Activated CD8-positive, alpha-beta memory T cell treated with anti-CD3 and anti-CD28 coated beads for 4 hours (primary cell): ENCODE measurements at places on chromosomes 6 and 20.

DNA sequence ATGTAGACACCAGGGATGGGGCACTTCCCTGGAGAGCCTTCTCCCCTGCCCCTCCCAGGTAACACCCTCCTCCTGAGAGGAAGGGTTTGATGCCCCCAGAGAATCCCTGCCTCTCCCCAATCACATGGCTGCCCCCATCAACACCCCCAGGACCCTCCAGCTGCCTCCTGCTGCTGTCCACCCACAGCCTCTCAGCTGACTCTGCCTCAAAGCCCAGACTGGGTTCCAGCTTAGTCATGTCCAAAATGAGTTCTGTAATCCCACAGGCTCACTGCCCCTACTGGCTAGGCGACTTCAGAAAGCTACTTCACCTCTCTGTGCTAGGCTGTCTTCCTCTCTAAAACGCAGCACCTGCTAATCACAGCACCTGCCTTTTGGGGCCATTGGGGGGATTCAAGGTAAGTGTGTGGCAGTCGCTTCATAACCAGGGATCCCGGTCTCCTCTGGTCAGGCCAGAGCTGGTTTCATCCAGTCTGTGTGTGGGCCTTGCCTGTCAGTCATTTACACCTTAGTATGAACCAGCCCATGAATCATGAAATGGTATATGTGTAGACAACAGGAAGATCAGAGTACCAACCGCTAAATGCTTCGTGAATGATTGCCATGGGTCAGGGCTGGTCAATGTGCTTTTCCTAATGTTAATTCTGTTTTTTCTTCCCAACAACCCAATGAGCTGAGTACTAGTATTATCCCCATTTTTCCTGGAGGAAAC lies 40.4 kb downstream of the TFEB start:
- no peak for DNase-seq

DNA sequence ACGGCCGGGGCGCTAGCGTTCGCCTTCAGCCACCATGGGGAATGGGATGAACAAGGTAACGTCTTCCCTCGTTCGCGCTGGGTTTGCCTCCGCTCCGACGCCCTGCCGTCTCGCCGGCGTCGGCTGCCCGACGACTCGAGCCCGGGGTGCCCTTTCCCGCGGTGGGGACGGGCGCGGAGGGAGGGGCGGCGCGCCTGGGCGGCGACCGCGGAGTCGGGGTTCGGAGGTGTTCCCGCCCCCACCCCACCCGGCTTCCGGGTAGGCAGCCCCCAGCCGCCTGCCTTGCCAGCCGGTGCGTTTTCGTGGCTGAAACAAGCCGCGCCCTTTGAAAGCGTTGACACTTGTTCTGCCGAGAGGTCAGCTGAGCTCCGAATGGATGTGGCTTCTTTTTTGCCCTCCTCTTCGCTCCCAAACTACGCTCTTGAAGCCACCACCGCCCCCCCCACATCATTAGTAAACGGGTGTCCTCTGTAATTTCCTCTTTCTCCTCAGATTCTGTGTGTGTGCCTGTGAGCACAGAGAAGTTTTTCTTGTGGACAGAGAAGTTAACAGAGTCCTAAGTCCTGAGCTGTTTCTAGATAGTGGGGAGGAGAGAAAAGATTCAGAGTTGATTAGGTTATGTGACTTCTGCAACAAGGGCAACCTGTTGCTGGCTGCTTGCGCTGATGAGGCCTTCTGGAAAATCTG lies 362 bp downstream of the DUSP22 start:
- peak; percentile 76 for DNase-seq

DNA sequence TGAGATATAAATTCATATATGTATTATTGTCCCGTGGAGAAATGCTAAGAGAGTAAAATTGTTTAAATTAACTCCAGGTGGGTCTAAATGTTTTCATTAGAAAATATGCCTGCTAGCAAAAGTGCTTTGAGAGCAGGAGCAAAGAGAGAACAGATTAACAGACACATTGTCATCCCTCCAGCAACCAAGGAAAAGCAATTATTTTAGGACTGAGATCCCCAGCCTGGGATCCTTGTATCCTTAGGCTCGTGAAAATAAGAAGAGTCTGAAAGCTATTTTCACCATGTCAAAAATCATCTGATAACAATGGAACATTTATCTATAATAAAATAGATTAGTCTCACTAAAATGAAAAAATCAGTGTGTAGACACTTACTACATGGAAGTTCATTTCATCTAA lies 11.5 kb upstream of the MRS2 start:
- DNase-seq = no peak

GRCh38 chr6:32147401-32148132 lies 4.2 kb downstream of the PRRT1 start:
- DNase-seq = no peak

DNA sequence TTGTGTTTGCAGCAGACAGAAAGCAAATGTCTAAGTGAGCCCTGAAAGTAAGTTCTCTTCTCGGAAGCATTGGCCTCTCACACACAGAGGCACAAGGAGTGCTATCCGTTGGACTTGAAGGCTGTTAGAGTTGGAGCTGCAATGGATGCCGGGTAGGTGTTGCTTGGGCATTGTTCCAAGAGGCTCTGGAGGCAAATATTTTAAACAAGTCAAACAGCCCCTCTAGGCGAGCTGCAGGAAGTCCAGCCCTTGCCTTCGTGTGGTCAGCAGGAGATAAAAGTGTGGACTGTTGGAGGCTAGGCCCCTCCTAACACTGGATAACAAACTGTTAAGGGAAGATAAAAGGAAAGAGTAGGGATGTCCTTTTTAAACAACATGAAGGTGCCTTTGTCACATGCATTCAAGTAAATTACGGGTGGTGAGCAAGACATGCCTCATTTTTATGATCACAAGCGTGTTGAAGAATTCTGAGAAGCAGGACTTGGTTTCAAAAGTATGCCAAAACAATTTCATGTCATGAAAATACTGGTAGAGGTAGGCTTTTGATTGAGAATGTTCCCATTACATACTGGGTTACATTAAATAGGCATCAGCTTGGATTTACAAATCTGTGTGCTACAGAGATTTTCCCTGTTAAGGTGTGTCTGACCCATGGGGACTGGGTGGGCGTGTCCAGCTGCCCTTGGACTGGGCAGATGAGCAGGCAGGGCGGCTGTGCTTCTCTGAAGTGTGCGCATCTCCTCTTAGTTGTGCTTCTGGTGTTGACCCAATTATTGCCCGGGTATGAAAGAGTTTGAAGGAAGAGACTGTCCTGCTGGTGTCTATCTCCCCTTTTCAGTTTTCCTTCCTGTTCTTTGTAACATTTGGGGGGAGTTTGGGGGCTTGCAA lies 57.5 kb downstream of the RREB1 start:
- DNase-seq = no peak

GRCh38 chr6:151399679-151400078 lies 8.3 kb upstream of the ZBTB2 start:
- DNase-seq = no peak

DNA sequence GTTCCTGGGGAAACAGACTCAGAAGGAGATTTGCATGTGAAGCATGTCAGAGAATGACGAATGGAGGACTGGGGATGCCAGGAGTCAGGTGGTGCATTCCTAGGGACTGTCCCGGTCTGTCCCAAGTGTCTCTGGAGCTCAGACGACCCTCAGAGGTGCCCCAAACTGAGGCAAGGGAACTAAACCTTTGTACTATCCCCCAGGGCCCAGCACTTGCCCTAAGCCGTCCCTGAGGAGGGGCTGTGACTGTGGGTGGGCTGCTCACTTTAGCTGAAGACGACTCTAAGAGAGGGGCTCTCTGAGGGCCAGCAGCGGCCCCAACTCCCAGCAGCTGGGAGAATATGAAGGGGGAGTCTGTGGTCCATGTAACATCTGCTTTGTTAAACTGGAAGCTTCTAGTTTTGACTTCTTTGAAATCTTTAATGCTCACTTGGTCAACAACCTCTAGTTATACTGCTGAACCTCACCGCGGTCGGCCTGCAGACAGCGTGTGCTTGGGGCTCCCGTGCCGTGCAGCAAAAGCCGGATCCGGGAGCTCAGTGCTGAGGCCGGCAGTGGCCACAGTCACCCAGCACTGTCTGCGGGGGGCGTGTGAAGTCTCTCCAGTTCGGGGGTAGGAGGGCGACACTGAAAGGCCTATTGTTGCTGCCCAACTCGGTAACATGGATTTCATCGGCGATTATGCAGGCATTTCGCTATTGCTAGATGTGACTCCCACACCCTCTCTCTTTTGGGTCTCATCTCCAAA lies 34.2 kb downstream of the TUBB2B start:
- no peak for DNase-seq

- DNase-seq = no peak
Observed at GRCh38 chr6:71197780-71198179, 90.8 kb upstream of the OGFRL1 start.

GRCh38 chr6:31815025-31815838 lies at the start of the genes HSPA1A and HSPA1L:
Gene HSPA1A, plus strand, starts transcription at chr6:31815543. Its CDS starts 214 bp downstream, at chr6:31815757.
Gene HSPA1L, minus strand, starts transcription at chr6:31815283. Its CDS starts 3,311 bp downstream, at chr6:31811972.
- DNase-seq = peak; percentile 49

GRCh38 chr20:9035126-9035525 lies 33.8 kb upstream of the PLCB4 start:
- DNase-seq = no peak

GRCh38 chr6:27864906-27865849 lies 47.0 kb downstream of the OR2B2 start:
- DNase-seq = peak; percentile 41

- no peak for DNase-seq
Observed at GRCh38 chr6:11424395-11425034, 113.0 kb upstream of the TMEM170B start.

DNA sequence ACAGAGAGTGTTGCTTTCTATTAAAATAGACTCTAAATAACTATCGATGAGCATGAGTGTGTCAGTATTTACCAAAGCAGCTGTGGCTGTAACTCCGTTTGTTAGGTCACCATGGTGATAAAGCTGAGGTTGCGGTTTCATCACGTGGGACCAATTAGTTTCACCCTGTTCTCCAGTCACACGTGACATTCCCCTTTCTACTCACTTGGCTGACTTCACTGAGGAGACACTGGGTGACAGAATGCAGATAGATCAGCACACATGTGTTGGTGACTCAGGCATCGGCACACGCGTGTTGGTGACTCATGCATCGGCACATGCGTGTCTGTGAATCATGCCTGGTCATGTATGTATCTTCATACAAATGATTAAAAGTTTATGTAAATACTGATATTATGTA lies 285.4 kb downstream of the THBS2 start:
- DNase-seq = no peak

DNA sequence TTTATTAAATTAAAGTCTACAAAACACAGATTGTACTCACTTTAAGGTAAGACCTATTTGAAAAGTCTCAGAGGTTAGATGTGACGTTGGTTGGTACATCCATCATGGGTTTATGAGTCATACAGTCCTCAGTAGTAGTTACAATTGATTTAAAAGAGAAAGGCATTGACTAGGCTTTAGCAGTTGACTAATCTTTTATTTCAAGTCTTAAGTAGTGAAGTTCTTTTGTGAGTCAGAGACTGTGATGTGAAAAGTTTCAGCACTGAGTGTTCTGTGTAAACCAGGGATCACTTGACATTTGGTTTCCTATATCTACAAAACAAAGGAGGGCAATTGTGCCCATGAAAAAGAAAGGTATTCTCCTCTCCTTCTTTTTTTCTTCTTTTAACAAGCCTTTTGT lies 221.3 kb downstream of the GRIK2 start:
- DNase-seq = no peak
